Activated CD4-positive, alpha-beta T cell treated with anti-CD3 and anti-CD28 coated beads, Interleukin-2, amount 50 U/mL, for 4 hours (primary cell): ENCODE measurements at places on chromosomes 16 and 17.

GRCh38 chr17:50565402-50566350 is 5.2 kb downstream of the CACNA1G start:
- DNase-seq = no peak

DNA sequence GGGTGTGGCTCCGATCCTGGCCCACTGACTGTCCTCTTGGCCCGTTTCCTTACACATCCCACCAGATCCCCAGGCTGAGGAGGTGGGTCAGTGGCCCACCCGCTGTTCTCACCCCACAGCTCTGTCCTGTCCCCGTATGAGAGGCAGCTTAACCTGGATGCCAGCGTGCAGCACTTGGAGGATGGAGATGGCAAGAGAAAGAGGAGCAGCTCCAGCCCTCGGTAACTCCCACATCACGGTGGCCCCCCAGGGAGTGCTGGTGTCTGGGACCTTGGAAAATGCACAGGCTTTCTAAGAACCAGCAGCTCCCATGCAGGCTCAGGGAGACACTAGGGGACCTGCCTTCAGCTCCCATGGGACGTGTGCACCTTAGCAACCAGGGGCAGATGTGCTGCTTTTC is 4.2 kb upstream of the LLGL2 start:
- DNase-seq = no peak

- no peak for DNase-seq
Measured at GRCh38 chr17:21239680-21240368, 13.4 kb downstream of the NATD1 start.

GRCh38 chr16:22007159-22007508 is 777 bp upstream of the MOSMO start:
- DNase-seq = no peak

DNA sequence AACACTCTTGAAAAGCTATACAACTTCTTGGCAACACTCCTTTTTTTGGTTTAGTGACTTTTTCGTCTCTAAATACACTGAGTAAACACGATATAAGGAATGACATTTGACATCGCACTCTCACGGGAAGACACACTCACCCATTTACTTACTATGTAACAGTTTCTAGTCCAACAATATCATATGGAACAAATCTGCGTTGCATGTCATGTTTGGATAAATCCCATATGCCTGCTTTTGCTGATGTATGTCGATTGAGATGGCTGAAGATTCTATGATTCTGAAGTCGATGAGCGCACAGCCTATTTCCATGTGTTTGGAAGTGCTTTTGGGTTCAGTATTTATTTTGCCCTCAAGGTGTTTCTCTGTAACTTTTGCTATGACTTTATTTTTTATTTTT is 18.2 kb downstream of the ITGAE start:
- no peak for DNase-seq

GRCh38 chr16:14458576-14458975 is 171.5 kb downstream of the PARN start:
- no peak for DNase-seq

DNA sequence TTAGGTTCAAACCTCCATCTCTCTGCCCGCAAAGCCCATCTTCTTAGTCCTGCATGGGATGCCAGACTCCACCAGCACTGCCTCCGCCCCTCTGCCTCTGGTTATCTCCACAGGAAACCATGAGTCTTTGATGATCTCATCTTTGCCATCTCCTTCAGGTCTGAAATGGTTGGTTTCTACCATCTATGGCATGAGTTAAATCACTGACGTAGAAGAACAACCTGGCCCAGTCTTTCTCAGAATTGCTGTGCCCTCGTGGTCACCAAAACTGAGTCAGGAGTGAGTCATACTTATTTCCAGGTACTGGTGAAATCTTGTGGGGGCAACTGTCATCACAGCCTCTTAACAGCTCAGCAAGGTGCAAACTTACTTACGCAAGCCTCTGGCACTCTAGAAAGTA is 468.7 kb upstream of the C16orf82 start:
- DNase-seq = peak; percentile 22

GRCh38 chr16:86959091-86959651 is 358.0 kb downstream of the C16orf95 start:
- no peak for DNase-seq

DNA sequence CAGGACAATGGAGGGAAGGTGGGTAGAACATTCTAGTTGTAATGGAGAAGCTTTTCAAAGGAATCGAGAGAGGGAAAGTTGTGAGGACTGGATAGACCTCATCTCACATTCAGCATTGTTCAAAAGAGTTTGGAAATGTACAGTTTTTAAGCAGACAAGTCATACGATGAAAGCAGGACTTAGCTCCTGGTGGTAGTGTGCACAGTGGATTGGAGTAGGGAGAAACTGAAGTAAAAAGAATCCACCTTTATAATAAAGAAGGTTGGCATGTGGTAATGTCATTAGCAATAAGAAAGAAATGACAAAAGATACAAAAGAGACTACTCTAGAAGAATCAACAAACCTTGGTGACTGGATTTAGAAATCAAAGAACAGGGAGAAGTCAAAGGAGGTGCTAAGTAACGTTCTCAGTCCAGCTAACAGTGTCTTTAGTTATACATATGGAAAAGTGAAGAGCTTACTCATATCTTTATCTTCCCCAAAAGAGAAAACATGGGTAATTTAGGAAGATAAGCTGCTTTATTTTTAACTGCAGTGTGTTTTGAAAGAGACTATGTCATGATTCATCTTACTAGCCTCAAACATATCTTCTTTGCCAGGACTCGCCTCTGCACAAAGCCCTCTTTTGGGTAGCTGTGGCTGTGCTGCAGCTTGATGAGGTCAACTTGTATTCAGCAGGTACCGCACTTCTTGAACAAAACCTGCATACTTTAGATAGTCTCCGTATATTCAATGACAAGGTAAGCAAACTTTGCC is 18.7 kb upstream of the EVI2A start:
- DNase-seq = no peak

DNA sequence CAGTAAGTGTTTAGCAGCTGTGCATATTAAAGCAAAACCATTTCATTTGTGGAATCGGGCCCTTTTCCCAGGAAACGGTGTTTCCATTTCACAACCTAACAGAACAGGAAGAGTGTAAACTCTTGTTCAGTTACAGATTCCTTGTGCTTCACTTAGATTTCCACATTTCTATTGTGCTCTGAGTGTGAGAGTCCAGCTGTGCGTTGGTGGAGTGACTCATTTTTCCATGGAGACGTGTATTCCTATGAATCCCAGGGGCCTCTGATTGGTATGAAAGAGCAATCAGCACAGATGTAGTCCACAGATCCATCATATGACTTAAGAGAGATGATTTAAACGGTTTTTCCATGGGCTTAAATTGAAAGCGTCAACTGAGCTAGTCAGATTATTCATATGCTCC is 13.3 kb upstream of the CAVIN1 start:
- DNase-seq = no peak

DNA sequence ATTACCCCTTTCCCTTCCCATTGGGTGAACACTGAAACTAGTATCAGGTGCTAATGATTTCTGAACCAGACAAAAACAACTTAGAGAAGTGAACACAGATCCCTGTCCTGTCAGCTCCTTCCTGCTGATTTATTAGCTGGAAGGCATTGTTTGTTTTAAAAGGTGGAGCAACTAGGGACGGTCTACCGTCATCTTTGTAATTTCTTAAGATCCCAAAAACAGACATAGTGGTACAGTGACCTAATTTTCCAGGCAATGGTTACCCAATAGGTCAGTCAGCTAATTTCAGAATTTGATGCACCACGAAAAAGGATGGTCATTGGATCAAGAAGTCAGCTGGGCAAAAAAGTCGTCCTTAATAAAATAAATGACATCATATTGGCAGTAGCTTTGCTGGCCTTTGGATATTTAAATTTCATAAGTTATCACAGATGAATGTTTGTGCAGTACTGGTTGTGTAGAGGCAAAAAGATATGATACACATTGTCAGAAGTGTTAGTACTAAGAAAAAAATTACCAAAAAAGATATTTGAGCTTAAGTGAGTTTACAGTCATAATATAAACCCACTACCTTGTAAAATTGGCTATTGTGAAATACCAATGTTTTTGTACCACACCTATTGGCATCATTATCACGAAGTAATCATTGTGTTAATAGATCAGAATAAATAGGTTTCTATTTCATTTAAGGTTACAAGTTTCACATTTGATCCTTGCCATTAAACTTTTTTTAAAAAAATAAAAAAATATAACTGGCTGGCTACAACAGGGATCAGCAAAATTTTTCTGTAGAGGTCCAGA is 27.2 kb upstream of the KCNJ16 start:
- DNase-seq = no peak

GRCh38 chr17:49031965-49032928 is 35.1 kb downstream of the IGF2BP1 start:
- peak; percentile 17 for DNase-seq

GRCh38 chr17:15323131-15323530 is 18.3 kb downstream of the TEKT3 start:
- no peak for DNase-seq

GRCh38 chr16:14202697-14203096 is 131.6 kb downstream of the MRTFB start:
- DNase-seq = no peak

GRCh38 chr17:78151514-78152008 is 5.4 kb downstream of the C17orf99 start:
- no peak for DNase-seq

- DNase-seq = no peak
Measured at GRCh38 chr16:30949650-30950515, 1.0 kb downstream of the ORAI3 start.

GRCh38 chr17:81112450-81112849 is 52.9 kb upstream of the PVALEF start:
- no peak for DNase-seq

DNA sequence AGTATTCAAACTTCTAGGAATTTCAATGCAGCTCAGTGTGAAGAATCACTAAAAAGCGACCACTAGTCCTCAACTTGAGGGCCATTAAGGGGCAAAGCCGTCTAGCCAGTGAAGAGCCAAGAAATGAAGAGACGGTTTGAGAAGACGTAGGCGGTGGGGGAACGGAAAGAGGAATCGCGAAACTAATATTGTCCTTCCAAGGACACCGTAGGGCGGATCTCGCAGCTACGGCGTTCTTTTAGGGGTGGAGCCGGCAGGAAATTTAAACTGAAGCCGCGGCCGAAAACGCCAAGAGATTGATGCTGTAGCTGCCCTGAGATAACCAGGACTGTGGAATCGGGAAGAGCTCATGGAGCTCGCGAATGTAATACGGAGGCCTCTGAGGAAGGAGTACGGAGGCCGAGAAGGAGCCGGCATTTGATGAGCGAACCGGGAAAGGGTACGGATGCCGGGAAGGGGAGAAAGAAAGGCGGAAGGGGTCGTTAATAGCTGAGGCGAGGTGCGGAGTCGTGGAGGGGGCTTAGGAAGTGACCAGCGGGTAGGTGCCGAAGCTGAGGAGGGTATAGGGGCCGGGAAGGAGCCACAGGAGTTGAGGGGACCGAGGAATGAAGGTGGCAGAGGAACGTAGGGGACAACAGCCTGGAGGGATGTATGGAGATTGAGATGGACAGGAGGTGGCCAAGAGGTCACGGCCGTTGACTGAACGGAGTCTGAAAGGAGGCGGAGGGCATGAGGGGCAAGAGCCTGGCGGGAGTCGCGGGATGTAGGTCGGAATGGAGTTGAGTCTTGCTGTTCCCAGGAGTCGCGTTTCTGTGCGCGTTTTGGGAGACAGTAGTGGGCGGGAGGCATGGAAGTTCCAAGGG is at the start of gene DBF4B:
Gene DBF4B (plus strand): TSS at position 265 of the 863 bp plus-strand sequence. CDS start 156 bp downstream, at position 421.
- peak; percentile 81 for DNase-seq

- DNase-seq = no peak
Measured at GRCh38 chr17:7002288-7003047, 6.6 kb downstream of the ALOX12 start.

- DNase-seq = no peak
Measured at GRCh38 chr16:77288222-77288621, 89.0 kb downstream of the SYCE1L start.

DNA sequence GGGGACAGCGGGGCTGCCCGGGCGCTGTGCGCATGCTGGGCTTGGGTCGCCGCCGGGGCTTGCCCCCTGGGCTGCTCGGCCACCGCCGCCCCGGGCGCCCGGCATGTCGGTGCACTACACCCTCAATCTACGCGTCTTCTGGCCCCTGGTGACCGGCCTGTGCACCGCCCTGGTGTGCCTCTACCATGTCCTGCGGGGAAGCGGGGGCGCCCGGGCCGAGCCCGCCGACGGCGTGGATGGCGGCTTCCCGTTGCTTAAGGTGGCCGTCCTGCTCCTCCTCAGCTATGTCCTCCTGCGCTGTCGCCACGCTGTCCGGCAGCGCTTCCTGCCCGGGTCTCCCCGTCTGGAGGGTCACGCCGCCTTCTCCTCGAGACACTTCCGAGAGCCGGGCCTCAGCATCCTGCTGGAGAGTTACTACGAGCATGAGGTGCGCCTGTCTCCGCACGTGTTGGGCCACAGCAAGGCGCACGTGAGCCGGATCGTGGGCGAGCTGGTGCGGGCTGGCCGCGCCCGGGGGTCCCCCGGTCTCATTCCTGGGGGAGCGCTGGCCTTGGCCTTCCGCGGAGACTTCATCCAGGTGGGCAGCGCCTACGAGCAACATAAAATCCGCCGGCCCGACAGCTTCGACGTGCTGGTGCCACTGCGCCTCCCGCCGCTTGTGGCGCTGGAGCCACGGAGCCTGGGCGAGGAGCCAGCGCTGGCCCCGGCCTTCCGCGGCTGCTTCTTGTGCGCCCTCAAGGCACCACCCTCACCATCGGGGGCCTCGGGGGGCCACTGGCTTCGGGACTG is 789 bp downstream of the ITPRIPL2 start:
- no peak for DNase-seq

DNA sequence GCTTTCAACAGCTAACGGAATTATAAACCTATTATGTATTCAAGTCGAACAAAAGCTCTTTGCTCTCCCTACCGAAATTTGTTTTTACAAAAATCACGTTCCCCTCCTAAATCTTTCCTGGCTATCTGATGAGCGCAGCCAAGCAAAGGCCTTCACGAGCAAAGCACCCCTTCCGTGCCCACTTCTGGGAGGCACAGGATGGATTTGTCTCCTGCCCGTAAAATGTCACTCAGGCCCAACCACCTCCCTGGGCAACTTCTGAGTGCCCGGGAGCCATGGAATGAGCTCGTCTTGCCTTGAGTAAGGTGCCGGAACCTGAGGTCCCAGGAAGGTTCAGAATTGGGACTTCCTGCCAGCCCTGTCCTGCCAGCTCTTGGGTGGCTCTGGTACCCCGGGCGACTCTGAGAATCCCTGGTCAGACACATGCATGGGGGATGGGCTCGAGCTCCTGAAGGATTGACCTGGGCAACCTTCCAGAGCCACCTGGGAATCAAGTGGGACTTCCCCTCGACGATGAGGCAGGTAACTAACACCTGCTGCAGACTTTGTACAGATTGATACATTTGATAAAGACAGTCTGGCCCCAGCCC is 19.8 kb downstream of the SLC7A5 start:
- DNase-seq = no peak

DNA sequence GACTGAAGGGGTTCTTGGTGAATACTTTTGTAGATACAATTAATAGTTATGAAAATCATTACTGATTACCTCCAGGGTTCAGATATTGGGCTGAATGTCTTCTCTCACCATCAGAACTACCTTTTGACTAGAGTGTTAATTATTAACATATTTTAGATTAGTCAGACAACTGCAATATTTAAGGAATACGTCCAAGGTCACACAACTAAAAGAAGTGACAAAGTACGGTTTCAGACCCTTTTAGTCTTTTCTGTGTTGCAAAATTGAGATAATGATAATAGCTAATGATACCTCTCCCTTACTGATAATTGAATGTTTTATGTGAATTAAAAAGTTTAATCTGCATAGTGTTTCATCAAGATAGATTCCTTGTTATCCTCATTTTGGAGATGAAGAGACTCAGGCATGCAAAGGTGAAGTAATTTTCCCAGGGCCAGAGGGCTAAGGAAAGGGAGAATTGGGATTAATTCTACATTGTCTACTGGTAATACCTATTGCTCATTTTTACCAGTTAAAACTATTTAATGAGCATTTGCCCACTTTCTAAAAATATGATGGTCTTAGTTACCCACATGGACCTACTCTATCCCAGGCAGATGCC is 107.3 kb downstream of the WWOX start:
- DNase-seq = no peak

- no peak for DNase-seq
Measured at GRCh38 chr17:3418222-3418621, 7.1 kb downstream of the OR3A3 start.
